Putamen (tissue), 1 donor: ENCODE measurements at places on chromosomes 13 and 19.

GRCh38 chr19:1569997-1570396 lies 1.9 kb upstream of the MEX3D start:
- DNase-seq, result no peak

GRCh38 chr19:18514800-18515682 lies 6.8 kb downstream of the ELL start:
- DNase-seq, result no peak

DNA sequence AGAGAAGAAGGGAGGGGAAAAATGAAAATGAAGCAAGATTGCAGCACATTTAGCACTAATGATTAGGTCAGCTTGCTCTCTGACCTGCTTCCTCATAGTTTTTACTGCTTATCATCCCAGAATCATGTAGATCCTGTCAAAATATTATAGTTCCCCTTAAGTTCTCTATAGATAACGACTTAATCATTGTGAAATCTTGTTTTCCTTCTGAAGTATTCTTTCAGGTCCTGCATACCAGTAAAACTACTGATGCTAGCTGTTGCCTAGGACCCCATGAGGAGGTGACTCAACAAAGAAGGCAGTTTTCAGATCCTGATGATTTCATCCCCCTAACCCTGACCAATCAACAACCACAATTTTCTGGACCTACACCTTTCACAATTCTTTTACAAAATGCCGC lies 1131.7 kb downstream of the SLITRK5 start:
- no peak for DNase-seq

DNA sequence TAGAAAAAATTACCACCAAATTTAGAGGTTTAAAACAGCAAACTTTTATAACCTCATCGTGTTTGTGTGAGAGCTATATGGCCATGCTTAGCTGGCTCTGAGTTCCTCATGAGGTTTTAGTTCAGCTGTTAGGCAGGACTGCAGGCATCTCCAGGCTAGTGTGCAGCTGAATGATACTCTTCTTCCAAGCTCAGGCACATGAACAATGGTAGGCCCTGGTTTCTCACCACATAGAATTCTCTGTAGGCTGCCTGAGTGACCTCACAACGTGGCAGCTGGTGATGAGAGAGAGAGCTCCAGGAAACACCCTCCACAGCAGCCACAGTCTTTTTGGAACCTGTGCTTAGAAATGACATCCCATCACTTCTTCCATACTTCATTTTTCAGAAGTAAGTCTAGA lies 540.6 kb upstream of the MIR17HG start:
- DNase-seq, result no peak

DNA sequence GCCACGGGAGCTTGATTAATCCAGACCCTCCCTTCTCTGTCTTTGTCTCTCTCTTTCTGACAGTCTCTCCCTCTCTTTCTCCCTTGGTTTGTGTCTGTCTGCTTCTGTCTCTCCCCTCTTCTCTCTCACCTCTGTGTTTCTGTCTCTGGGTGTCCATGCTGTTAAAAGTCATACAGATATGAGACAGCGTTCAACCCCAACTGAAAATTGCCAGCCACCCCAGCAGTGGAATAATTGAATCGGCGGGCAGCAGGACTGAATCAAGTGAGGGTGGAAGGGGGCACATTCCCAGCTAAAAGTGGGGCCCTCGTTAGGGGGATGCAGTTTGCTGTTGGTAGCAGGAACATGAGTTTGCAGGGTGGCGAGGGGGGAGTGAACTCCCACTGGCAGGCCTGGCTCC lies 43.7 kb downstream of the TINCR start:
- no peak for DNase-seq

GRCh38 chr19:5031231-5032100 lies 62.6 kb downstream of the KDM4B start:
- DNase-seq, result peak; percentile 61

DNA sequence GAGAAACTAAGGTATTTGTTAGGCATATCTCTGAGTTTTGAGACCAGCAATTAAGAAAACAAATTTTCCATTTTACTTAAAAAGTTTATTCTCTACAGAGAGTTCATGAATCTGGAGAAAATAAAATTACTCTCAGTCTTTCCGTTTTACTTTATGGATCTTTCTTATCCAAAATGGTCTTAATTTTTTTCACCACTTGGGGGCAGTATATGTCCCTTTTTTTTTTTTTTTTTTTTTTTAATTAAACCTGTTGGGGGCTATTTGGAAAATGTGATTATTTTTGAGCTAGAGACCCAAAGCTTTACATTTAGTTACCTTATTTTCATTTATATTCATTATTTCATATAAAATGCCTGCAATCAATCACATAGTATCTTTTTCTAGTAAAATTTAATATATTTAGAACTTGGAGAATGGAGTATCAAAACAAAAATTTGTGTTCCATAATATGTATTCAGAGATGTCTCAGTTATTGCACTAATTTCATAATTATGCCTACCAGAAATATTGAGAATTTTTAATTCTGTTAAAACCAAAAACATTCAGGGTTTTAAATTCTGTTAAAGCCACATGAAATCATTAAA lies 27.1 kb downstream of the PIBF1 start:
- DNase-seq, result no peak

DNA sequence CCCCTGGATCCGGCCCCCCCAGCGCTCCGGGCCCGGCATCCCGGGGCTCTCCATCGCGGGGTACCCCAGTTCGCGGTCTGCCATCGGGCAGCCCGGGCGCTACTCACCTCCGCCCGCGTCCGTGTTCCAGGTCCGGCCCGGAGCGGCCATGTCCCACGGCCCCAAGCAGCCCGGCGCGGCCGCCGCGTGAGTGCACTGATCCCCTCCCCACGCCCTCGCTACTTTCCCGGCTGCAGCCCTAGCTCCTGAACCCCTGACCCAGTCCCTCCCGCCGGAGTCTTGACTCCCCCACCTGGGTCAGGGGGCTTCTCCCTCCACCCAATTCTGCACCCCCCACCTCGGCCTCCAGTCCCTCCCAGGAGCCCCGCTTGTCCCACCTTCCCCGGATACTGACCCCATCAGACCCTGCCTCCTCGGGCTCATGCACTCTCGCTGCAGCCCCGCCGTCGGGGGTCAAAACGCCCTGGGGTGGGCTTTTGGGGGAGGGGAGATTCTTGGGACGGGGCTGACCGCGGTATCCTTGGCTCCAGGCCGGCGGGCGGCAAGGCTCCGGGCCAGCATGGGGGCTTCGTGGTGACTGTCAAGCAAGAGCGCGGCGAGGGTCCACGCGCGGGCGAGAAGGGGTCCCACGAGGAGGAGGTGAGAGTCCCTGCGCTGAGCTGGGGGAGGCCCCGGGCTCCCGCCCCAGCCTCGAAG lies 566 bp downstream of the HMG20B start:
- no peak for DNase-seq

DNA sequence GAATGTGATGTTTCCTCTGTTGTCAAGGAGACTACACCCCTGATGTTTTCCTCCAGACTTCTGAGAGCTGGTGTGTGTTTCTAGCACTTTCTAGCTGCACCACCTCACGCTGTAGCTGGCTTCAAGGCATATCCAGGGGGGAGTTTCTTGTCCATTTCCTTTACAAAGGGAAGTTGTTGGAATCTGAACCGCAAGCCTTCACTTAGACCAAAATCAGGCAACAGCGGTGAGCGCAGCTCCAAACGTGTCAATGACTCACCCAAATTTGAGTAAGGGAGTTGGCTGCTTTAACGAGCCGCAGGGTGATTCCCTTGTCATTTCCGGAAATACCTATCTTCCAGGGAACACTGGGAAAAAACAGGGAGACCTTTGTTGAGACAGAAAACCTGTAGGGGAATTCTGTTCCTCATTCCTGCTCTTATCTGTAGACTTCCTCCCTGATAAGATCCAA lies 2.5 kb downstream of the LDLR start:
- DNase-seq, result no peak

- DNase-seq, result no peak
Observed at GRCh38 chr19:19782783-19783182, 38.8 kb downstream of the ZNF506 start.

- no peak for DNase-seq
Observed at GRCh38 chr13:60398379-60398891, 1.4 kb downstream of the TDRD3 start.

GRCh38 chr13:31159306-31159705 lies 2.4 kb downstream of the HSPH1 start:
- no peak for DNase-seq

DNA sequence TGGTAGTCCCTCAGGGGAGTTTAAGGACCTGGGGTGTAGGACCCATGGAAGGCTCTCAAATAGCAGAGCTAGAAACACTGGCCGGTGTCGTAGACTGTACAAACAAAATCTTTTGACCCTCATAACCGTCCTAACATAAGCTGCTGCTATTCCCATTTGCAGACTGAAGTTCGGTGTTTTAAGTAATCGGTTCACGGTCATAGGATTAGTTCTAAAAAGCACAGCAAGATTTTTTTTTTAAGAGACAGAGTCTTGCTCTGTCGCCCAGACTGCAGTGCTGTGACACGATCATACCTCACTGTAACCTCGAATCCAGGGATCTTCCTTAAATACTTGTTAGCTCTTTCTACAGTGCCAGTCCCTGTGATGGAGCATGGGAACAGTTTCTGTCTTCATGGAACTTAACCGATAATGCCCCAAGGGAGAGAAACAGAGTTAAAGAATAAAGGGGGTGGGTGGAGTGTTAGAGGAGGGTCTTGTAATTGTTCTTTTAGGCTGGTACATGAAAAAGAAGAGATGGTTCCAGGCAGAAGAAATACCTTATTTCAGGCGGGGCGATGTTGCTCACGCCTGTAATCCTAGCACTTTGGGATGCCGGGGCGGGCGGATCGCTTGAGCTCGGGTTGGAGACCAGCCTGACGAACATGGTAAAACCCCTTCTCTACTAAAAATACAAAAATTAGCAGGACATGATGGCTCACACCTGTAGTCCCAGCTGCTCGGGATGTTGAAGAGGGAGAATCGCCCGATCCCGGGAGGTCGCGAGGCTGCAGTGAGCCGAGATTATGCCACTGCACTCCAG lies 475 bp upstream of the ZC3H4 start:
- DNase-seq, result no peak

GRCh38 chr19:7887408-7888144 lies 734 bp upstream of the LRRC8E start:
- DNase-seq, result no peak

- no peak for DNase-seq
Observed at GRCh38 chr19:40445780-40446262, 1.7 kb upstream of the SERTAD3 start.

GRCh38 chr19:35445826-35446593 lies 2.0 kb upstream of the FFAR2 start:
- no peak for DNase-seq

DNA sequence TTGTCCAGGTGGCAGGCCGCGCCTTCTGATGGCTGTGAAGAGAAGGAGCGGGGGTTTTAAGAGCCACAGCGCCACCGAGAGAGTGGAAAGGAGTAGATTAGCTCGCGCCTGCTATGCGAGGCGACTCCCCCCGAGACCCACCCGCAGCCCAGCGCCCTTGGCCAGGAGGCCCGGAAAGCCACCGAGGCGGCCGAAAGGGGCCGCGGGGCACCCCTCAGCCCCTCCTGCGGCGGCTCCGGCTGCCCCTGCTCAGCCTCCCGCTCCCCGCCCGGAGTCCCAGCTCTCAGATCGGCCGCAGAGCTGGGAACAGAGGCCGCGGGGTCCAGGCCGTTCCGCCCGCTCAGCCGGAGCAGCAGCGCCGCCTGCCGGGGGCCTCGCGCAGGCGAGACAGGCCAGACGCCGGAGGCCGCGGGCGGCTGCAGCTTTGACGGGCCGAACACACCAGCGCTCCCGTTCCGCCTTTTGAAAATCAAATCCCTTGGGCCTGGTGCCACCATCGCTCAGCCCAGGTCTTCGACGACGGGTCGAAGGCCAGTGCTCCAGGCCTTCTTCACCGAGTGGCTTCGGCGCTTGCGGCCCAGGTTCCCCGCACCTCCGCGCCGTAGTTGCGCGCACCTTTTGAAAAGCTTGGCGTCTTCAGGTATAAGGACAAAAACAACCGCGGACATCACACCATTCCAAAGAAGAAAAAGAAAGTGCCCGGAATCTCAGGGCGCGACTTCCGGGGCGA lies 15.3 kb downstream of the CDX2 start:
- DNase-seq, result peak; percentile 29

- no peak for DNase-seq
Observed at GRCh38 chr13:99258210-99258860, at the start of gene GPR18. TSS of gene GPR18 (minus strand) at chr13:99258379. CDS start at chr13:99255872, 2,507 bp downstream.

DNA sequence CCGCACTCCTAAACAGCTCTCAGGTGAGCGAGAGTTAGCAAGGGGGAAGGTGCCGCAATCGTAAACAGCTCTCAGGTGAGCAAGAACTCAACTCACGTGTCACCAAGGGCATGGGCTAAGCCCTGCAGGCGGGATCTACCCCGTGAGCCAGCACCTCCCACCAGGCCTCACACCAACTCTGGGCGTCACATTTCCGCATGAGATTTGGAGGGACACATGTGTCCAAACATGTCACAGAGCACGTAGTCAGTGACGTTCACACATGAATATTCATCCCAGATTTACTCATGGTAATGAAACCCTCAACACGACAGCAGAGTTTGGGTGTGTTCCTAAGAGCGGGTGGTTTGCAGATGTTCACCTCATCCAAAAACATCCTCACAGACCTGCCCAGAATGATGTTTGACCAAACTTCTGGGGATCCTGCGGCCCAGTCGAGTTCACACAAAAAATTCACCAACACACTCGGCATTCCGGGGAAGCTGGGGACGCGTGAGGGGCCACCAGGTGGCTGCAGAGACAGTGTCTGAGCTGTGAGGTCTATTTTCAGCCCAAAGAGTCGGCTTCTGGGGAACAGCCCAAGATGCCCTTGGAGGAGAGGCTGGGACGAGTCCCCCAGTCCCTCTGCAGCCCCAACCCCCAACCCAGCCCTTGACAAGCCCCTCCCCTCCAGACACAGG lies 19.6 kb downstream of the C2CD4C start:
- DNase-seq, result no peak

DNA sequence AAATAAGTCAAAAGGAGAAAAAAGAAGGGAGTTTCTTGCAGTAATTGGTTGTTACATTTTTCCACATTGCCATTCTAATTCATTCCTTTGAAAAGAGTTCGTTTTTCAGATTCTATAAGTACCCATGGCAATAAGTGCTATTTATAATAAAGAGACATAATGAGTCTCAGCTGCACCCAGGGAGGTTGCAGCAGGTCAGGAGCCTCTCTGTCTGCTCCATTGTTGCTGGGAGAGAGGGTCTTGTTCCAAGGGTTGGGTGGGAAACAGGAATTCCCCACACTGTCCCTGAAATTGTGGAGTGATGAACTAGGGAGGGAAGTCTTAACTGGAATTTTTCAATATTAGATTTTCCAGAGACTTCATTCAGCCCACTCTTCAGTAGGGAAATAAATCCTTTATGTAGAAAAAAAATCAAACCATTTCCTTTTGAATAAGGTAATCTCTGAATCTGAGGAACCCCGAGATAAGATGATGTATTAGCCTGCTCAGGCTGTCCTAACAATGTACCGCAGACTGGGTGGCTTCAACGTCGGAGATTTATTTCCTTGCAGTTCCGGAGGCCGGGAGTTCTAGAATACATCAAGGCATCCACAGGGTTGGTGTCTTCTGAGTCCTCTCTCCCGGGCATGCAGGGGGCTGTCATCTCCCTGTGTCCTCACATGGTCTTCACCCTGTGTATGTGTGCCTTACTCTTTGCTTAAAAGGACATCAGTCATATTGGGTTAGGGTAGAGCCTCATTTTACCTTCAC lies 342.7 kb upstream of the TMTC4 start:
- no peak for DNase-seq
